ENCODE measurements at places on chromosomes 11 and 22.

DNA sequence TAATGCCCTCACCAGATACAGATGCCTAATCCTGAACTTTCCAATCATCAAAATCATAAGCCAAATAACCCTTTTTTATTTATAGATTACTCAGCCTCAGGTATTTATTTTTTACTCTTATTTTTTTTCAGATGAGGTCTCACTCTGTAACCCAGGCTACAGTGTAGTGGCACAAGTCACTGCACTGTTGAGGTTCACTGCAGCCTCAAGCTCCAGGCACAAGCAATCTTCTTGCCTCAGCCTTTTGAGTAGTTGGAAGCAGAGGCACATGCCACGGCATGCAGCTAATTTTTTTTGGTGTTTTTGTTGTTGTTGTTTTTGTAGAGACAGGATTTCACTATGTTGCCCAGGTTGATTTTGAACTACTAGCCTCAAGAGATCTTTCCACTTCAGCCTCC lies 49.5 kb downstream of the TTC28 start:
- H3K27me3 ChIP-seq, result peaks cover 62% of the 10 kb centered on the region
- DNase-seq, result no peak
- H3K36me3 ChIP-seq, result no peaks in the 10 kb centered on the region
- H3K27ac ChIP-seq, result no peak overlapping the region

DNA sequence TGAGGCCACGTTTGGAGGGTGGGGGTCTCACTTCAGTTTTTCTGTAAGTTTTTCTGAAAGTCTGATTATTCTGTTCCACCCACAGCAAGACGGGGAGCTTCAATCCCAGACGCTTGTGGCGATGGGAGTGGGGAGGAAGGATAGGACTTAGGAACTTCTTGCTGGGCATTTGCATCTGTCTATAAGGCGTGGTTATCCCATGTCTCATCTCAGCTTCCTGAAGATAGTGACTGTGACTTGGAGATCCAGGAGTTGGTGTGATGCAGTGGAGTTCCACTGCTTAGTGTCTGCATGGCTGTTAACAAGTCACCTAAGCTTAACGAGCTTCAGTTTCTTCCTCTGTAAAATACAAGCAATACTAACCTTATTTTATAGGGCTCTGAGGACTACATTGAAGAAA lies 58.9 kb upstream of the BARX2 start:
- H3K27ac ChIP-seq, result no peak overlapping the region
- H3K36me3 ChIP-seq, result no peaks in the 10 kb centered on the region
- no peak overlapping the region for H3K4me3 ChIP-seq
- peaks cover 7% of the 10 kb centered on the region for H3K4me1 ChIP-seq

DNA sequence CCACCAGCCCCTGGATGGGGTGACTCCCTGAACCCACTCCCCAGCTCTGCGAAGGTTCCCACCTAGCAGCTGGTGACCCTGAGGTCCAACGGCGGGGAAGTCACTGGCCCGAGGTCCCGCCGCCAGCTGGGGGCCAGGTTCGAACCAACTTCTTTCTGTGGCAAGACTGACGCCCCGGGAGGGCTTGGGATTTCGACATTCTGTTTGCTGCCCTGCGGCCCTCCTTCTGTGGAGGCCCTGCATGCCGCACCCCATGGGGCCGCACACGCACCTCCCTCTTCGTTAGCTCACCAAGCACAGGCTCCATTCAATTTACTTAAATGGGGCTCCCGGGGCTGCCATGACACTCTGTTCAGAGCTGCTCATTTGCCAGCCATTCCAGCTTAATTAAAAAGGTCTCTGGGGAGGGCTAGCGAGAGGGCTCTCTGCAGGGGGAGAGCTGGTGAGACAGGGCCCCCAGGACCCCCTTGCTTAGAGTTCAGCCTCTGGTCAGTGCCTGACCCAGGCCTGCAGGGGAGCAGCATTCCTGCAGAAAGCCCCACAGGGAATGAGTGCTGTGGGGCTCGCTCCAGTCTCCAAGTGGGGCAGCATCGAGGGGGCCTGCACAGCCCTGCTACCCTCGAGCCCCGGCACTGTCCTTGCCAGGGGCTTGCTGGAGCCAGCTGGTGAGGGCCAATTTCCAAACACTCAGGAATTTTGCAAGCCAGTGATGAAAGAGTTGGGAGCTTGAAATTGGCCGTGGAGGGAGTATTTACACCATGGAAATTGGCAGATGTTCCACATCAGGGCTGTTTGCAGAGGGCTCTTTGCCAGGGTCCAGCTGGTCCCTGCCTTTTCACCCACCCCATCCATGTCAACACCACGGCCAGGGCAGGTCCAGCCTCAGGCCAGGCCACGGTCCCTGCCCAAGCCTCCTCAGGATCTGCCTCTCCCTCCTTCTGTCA lies 80.8 kb downstream of the CACNA1I start:
- H3K36me3 ChIP-seq, result no peaks in the 10 kb centered on the region
- H3K27ac ChIP-seq, result no peak overlapping the region
- H3K4me1 ChIP-seq, result no peaks in the 10 kb centered on the region
- H3K27me3 ChIP-seq, result peaks cover 9% of the 10 kb centered on the region
- no peak overlapping the region for H3K4me3 ChIP-seq

- H3K36me3 ChIP-seq, result no peaks in the 10 kb centered on the region
- no peak for DNase-seq
- no peaks in the 10 kb centered on the region for H3K4me1 ChIP-seq
- no peak overlapping the region for H3K4me3 ChIP-seq
- no peak overlapping the region for H3K27ac ChIP-seq
Measured at GRCh38 chr22:22546490-22546889, 12.6 kb downstream of the PRAME start.

GRCh38 chr22:42399315-42400271 lies 32.6 kb downstream of the NFAM1 start:
- H3K27me3 ChIP-seq, result peaks cover 44% of the 10 kb centered on the region
- no peaks in the 10 kb centered on the region for H3K36me3 ChIP-seq
- H3K27ac ChIP-seq, result no peak overlapping the region
- DNase-seq, result no peak

GRCh38 chr22:39223091-39223710 lies 21.6 kb downstream of the PDGFB start:
- no peaks in the 10 kb centered on the region for H3K36me3 ChIP-seq
- peaks cover 36% of the 10 kb centered on the region for H3K27me3 ChIP-seq
- peak; percentile 38 for DNase-seq
- H3K4me3 ChIP-seq, result no peak overlapping the region
- no peak overlapping the region for H3K27ac ChIP-seq

DNA sequence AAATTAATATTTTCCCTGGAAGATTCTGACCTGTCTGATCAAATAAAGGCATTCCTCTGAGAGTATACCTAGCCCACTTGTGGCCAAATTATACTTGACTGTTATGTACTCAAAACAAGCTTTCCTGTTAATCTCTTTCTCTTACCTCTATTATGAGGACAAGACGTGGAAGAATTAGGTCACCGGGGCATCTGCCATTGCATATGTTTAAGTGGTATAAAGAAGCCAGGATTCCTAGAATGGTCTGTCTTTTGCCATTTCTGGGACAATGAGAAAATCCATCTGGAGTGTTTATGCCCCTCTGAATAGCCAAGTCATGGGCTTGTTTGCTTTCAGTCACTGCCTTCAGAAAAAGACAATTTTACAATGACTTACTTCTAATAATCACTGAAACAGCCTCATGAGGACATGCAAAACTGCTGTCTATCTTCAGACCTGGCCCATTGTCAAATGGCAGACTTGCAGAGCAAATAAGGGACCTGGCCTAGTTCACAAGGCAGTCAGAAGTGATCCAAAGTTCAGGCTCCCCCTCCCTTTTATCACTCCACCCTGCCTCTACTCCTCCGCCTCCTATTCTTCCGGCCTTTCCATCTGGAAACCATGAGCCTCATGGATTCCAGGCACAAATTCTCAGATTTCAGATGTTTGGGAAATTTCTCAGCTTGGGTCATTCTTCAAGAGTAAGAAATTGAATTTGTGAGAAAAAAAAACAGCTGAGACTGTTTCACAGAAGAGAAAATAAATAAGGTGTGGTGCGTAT lies 128.1 kb upstream of the LDLRAD3 start:
- no peak for DNase-seq
- H3K27me3 ChIP-seq, result no peaks in the 10 kb centered on the region
- no peaks in the 10 kb centered on the region for H3K36me3 ChIP-seq
- no peak overlapping the region for H3K27ac ChIP-seq
- no peaks in the 10 kb centered on the region for H3K4me1 ChIP-seq

DNA sequence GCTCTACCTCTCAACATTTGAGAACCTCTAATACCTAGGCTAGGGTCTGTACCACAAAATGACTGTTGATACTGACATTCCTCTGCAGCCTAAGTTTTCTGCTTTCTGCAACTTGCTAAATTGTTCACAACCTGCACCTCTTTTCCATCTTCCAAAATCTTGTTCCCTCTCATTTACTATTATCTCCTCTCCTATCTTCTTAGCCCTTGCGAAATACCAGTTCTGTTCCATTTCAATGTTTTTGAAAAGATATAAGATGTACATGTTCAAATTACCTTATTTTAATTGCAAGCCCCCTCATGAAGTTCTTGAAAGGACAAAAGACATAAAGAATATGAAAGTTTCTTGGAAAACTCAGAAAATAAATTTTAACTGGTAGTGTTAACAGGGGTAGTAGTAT lies 72.3 kb downstream of the FAM168A start:
- peaks cover 34% of the 10 kb centered on the region for H3K4me1 ChIP-seq
- H3K27ac ChIP-seq, result no peak overlapping the region
- no peak for DNase-seq

DNA sequence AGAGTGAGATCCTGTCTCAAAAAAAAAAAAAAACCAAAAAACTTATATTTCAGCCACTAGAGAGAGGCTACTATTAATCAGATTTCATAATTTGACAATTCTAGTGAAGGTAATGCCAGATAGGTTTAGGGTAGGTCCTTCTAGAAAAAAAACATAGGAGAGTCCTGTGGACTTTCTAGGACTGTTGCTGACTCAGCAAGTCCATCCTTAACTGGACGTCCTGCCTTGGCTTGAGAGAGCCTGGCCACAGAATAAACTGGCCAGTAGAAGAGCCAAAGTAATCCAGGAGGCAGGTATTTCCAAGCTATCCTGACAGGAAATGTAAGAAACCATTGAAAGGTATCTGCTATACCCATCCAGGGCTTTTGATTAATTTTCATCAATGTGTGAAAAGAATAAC lies 64.6 kb downstream of the TRIM44 start:
- no peak for DNase-seq
- no peak overlapping the region for H3K27ac ChIP-seq
- H3K4me3 ChIP-seq, result no peak overlapping the region
- H3K27me3 ChIP-seq, result no peaks in the 10 kb centered on the region
- H3K36me3 ChIP-seq, result peaks cover 33% of the 10 kb centered on the region

DNA sequence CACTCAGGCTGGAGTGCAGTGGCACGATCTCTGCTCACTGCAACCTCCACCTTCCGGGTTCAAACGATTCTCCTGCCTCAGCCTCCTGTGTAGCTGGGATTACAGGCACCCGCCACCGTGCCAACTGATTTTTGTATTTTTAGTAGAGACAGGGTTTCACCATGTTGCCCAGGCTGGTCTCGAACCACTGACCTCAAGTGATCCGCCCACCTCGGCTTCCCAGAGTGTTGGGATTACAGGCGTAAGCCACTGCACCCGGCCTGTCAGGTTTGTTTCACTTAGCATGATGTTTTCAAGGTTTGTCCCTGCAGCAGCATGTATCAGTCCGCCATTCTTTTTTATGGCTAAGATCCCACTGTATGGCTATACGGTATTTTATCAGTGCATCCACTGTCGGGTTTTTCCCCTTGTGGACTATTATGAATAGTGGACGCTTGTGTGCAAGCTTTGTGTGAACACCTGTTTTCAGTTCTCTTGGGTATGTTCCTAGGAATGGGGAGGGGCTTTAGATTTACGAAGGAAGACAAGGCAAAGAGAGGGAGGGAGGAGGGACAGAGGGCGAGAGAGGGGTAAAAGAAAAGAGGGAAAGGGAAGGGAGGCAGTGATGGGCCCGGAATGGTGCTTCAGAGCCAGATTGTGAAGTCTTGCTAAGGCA lies 13.9 kb upstream of the CDC42EP2 start:
- H3K4me3 ChIP-seq, result no peak overlapping the region
- H3K27ac ChIP-seq, result no peak overlapping the region
- H3K27me3 ChIP-seq, result no peaks in the 10 kb centered on the region
- no peak for DNase-seq
- H3K4me1 ChIP-seq, result no peaks in the 10 kb centered on the region
- peaks cover 13% of the 10 kb centered on the region for H3K36me3 ChIP-seq

GRCh38 chr11:74735365-74735928 lies 4.2 kb upstream of the CHRDL2 start:
- no peak overlapping the region for H3K4me3 ChIP-seq
- H3K27me3 ChIP-seq, result peaks cover 65% of the 10 kb centered on the region
- H3K36me3 ChIP-seq, result no peaks in the 10 kb centered on the region
- no peak for DNase-seq
- H3K27ac ChIP-seq, result no peak overlapping the region

DNA sequence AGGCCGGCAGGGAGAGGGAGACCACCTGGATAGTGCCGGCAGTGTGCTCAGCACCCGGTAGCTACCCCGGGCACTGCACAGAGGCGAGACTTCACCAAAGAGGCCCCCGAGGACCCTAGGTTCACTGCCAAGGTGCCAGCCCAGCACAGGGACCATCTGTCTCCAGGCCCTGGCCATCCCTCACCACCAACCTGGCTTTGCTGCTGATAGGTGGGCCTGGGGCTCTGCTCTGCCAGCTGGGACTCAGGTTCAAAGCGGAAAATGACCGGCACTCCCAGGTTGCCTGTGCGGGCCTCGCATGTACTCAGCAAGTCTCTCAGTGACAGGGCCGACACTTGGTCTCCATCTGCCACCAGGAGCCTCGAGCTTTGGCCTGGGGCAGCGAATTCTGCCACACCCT lies 812.2 kb downstream of the BRD1 start:
- H3K4me3 ChIP-seq, result no peak overlapping the region
- no peaks in the 10 kb centered on the region for H3K27me3 ChIP-seq
- H3K36me3 ChIP-seq, result no peaks in the 10 kb centered on the region
- no peak for DNase-seq
- H3K4me1 ChIP-seq, result no peaks in the 10 kb centered on the region

Data from activated naive CD4-positive, alpha-beta T cell treated with anti-CD3 and anti-CD28 coated beads, Interleukin-2, amount 10 ng/mL, durations not matched to agents 7 days and 5 days (primary cell).